Epithelial cell of prostate (primary cell): ENCODE measurements at places on chromosomes 7 and 10.

DNA sequence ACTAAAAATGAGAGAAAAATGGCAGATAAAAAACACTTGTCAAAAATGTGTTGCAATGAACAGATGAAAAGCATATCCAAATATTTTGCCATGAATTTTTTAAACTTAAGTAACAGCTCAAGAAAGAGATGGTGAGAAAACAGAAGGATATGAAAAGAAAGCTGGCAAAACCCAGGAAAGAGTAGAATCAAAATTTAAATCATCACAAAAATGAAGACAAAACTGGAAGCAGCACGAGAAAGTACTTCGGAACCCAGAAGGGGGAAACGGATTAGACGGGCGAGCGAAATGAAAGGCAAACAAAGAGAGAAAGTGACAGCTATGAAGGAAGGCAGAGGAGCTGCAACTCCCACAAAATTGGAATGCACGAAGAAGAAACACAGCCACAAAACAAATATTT lies 60.2 kb downstream of the KCNH2 start:
- DNase-seq = no peak

DNA sequence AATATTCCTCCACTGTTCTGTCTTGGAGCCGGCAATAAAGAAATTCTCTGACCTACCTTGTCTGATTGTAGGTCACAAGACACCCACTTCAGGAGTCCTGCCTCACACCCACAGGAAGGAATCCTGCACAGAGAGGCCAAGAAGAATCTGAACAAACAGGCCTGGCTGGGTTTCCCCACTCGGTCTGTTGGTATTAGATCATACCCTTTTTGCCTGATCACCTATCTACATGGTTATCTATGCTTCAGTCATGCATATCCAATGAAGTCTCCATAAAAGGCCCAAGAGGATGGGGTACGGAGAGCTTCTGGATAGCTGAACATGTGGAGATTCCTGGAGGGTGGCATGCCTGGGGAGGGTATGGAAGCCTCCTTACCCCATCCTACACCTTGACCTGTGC lies 12.3 kb downstream of the OGDH start:
- peak; percentile 69 for DNase-seq

GRCh38 chr10:120990831-120991230 lies 139.7 kb downstream of the WDR11 start:
- DNase-seq = no peak

DNA sequence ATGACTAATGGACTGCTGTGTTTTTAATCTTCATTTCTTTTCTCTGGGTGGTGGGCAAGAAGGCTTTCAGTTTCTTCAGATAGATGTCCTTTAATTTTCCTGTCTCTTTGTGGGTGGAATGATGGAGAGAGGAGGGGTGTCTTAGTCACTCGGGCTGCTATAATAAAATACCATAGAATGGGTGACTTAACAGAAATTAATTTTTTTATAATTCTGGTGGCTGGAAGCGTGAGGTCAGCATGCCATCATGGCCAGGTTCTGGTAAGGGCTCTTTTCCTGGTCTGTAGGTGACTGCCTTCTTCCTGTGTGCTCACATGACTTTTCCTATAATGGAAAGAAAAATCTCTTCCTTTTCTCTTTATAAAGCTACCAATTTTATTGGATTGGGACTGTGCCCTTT lies 6.3 kb downstream of the RSBN1L start:
- DNase-seq = no peak

GRCh38 chr7:18509481-18509880 lies 13.9 kb downstream of the HDAC9 start:
- peak; percentile 6 for DNase-seq

GRCh38 chr10:70942725-70943124 lies 54.4 kb upstream of the PCBD1 start:
- DNase-seq = no peak

DNA sequence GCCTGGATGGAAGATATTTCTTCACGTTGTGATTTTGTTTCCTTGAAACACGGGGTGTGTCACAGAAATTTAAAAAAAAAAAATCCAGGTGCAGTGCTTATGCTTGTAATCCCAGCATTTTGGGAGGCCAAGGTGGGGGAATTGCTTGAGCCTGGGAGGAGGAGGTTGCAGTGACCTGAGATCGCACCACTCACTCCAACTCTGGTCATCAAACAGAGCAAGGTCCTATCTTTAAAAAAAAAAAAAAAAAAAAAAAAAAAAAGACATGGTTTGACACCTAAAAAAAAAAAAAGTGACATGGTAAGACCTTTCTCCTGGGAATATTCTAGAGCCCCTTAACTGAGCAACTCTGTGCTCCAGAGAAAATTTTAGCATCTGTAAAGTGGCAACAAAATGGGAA lies 9.0 kb upstream of the LRRC4 start:
- no peak for DNase-seq

- DNase-seq = no peak
Measured at GRCh38 chr10:47264797-47265281, 35.2 kb upstream of the GDF10 start.

GRCh38 chr10:8910314-8910713 lies 855.8 kb downstream of the GATA3 start:
- no peak for DNase-seq

DNA sequence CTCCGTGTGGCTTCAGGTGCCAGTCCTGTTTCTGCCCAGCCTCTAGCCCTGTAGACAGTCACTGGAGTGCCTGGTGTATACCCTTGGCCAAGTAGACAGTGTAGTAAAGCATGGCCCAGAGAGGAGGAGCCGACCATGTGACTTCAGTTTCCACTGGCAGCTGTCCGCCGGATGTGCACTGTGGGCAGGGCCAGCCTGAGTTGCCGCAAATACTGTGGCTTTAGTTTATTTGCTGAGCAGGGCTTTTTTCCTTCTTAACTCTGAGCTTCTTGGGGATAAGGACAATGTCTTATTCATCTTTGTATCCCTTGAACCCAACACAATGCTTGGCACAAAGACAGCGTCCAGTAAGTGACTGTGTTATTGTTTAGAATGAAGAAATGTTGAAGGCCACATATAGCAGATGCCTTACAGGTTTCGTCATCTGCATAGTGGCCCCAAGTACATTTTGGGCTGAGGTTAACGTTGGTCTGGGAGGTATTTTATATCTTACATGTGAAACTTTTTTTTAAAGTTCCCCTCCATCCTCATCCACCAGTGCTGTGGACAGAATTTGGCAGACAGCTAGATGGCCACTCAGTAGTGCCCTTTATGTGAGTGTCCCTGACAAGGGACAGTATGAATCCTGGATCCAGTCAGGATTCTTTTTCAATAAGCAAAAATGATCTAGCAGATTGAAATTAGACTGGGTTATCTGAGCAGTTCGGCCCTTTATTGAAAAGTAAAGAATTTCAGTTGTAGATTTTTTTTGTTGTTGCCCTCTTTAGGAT lies 40.6 kb downstream of the CYP17A1 start:
- no peak for DNase-seq

DNA sequence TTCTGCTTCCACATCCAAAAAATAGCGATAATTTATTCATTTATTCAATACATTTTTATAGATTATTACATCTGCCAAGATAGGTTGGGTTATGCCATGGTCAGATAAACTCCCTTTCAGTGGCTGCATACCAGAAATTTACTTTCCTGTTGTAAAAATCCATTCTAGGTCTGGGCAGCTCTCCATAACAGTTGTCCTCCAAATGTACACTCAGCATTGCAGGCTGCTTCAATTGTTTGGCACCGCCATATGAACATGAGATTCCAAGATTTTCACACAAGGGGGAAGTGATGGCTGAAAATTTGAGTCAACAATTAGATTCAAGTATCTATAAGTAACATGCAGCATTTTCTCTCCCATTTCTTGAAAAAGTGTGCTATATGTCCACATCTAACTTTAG lies 568.7 kb downstream of the ETV1 start:
- no peak for DNase-seq

DNA sequence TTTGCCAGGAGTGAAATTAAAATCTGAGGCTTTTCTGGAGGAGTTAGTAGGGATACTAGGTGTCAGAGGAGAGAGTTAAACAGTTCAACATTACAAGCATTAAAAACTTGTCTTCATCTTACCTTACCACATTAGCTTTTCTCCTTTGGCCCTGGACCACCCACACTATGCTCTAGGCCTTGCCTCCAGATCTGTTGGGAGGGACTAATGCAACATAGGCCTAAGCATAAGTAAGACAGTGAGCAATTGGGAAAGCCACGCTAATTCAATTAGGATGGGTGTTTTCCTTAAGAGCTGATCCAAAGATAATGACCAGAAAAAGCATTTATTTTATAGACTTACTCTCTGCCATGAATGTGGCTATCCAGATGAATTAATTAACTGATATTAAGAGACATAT lies 158.9 kb downstream of the ELMO1 start:
- DNase-seq = no peak

DNA sequence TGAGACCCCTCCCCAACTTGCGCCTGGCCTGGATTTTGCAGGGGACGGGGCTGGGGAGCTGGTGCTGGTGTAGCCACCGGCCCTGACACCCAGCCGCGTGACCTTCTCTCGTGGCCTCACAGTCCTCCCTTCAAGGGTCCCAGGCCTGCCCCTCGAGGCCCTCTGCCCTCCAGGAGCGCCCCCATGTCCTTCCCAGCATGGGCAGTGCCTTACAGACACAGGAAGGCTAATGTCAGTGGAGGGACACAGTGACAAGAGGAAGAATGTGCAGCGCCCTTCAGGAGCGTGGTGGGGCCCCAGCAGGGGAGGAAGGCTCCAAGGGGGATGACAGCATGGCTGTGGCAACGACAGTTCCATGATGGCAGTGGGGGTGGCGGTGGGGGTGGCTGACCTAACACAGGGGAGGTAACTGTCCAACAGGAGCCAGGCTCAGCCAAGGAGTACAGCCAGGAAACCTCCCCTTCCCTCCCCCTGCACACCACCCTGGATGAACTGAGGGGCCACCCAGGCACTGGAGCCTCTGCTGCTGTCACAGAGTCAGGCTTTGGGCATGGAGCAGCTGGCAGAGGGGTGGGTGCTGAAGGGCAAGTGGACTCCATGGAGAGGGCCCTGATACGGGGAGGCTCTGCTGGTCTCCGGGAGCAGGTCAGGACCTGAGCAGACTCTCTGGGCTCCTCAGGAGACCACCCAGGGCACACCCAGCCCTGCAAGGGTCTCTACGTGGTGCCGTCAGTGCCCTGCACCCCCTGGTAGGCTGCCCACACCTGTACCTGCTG lies 76.0 kb upstream of the RET start:
- DNase-seq = no peak

GRCh38 chr10:48805411-48805810 lies 120.7 kb downstream of the WDFY4 start:
- DNase-seq = no peak

DNA sequence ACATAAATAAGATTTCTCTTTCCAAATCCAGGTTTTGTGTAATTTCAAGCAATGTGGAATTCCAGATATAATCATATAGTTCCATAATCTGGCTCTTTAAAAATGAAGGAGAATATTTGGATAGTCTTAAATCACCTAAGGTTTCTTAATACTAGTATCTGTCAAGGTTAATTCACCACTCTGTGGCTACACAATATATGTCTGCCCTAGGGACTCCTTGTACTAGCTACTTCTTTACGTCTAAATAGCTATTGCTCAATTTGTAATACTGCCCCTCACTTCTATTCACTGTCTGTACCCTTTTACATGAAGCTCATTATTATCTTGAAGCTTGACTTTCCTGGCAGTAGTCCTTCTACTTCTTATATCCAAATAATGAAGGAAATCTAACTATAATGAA lies 47.2 kb downstream of the CACNA2D1 start:
- DNase-seq = no peak

DNA sequence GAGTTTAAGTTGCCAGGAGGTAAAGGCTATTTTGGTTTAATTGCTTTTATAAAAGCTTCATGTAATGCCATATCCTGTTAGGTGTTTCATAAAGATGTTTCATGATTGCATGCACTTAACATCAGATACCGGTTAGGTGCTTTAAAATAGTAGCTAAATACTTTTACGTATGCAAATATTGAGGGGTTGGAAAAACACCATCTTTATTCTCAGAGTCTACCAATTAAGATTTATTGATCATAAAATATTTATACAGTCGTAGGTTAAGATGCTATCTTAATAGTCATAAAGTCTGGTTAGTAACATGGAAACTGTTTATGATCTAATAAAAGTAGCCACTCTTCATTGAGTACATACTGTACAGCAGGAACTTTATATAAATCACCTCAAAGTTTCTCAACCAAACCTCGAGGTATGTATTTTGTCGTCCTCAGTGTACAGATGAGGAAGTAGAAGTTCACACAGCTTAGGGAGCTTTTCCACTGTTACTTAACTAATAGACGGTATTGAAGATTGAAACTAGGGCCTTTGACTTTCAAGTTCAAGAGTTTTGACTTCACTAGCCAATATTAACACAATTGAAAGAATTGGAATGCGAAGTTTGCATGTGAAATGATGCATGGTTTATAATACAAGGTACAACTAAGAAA lies 897.1 kb downstream of the GATA3 start:
- no peak for DNase-seq

GRCh38 chr10:110747609-110748464 lies 103.7 kb downstream of the RBM20 start:
- DNase-seq = no peak

DNA sequence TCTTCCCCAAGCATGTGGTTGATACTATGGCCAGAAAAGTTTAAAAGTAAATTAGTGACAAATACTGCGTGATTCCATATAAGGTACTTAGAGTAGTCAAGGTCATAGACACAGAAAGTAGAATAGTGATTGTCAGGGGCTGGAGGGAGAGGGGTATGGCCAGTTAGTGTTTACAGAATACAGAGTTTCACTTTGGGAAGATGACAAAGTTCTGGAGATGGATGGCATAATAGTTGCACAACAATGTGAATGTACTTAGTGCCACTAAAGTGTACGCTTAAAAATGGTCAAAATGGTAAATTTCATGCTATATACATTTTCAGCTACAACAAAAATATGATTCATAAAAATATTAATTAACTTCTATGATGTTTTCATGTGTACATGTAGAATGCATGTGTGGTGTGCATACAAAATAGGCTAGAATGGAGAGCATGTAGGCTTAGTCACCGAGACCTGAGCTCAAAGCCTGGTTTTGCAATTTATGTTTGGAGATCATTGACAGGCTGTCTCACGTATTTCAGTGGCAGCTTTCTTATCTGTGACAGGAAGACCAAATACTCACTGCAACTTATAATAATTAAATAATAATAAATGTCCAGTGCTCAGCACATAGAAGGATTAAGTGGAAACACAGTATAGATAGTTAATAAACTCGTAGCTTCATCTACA lies 625.6 kb downstream of the SUGCT start:
- no peak for DNase-seq

- DNase-seq = no peak
Measured at GRCh38 chr10:131490991-131491594, 179.6 kb upstream of the TCERG1L start.

DNA sequence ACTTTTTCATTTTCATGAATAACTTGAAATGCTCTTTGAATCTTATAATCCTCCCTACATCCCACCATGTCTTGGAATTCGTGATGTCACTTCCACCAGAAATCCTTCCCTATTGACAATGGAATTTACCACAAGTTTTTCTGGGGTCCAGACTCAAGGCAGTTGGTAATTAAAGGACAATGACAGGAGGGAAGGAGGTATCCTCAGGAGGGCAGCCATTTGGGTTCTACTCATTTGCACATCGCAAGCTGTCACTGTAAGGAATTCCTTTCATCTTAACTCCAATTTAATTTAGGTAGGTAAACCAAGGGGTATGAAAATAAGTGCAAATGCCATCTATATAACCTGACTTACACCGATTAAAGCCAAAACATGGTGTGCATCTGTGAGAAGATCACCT lies 21.9 kb downstream of the LRRC17 start:
- DNase-seq = no peak
